ENCODE measurements at places on chromosomes 4 and X. TPM values are rescaled to one million over a fixed set of nuclear protein-coding genes. Genes with fewer than 3 reads are reported as not detected.

The AVPR2 gene
- not detected for total RNA-seq

DNA sequence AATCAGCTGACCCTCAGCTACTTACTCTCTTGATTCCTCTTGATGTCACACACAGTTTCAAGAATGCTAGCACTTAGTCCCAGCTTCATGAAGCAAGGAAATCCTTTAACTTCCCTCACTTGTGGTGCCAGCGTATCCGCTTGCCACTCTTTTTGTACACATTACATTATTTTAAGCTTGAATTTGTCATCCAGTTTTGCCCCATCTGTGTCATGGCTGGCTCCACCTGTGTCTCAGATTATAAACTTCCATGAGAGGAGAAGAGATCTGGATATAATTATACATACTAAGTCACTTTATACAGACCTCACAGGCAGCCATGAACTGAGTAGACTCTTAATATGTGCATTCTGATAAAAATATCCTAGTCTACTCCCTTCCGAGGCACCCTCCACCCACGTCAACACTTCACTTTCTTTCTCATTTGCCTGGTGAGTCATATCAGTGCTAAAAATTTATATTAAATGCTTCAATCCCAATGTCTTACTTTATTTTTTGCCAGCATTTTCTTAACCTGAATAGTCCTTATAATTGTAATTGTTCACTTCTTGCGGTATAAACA, 35.1 kb downstream of the GABRA2 start:
- H3K27me3 ChIP-seq, result no peaks in the 10 kb centered on the region
- H3K36me3 ChIP-seq, result no peaks in the 10 kb centered on the region
- H3K27ac ChIP-seq, result no peak overlapping the region
- no peak for DNase-seq

DNA sequence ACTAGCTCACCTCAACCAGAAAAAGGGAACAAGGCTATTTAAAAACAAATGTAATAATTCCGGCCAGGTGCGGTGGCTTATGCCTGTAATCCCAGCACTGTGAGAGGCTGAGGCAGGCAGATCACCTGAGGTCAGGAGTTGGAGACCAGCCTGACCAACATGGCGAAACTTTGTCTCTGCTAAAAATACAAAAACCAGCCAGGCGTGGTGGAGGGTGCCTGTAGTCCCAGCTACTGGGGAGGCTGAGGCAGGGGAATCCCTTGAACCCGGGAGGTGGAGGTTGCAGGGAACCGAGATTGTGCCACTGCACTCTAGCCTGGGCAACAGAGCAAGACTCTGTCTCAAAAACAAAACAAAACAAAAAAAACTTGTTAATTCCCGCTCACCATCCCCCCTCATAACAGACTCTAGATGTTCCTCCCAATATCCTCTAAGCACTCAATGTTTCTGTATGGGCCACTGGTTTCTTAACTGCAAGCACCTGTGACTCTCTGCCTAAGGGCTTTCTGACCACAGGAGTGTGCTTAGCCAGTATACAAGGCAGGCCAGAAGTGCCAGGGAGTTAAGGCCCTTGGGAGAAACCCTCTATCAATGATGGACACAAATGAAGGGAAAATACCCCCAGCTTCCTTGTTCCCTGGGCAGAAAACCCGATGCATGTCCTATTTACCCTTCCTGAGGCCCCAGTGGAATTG, 21.0 kb upstream of the THOC2 start:
- no peak for DNase-seq
- peaks cover 2% of the 10 kb centered on the region for H3K27me3 ChIP-seq

DNA sequence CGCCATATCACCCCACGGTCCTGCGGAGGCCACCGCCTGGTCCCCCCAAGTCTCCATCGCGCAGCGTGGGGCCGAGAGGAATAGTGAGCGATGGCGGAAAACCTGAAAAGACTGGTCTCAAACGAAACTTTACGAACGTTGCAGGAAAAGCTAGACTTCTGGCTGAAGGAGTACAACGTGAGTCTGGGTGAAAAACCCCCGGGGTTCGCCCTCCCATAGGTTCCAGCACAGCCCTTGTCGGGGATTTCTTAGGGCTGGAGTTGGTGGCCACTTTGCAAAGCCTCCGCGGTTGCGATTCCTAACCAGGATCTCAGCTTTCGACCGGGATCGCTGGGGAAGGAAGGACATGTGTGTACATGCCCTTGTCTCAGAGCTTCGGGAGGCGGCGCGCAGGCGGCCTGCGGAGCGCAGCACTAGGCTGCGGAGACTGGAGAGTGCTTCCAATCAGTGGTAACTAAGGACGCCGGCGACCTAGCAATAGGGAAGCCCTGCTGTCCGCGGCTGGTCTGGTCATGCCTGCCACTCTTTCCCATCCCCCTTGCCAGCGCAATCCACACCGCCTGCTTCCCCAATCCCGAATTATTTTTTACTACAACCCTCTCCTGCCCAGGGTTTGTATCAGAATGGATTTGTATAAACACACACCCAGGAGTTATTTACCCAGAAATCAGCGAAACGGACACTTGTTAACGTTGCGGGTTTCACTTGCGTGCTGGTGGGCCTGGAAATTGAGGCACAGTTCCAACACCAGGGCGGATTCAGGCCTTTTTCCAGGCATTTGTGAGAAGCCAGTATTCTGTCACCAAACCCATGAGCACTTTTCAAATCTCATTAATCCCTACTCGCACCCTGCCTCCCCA, 741 bp downstream of the SPATA18 start:
- H3K27ac ChIP-seq, result no peak overlapping the region
- peaks cover 55% of the 10 kb centered on the region for H3K27me3 ChIP-seq
- H3K4me1 ChIP-seq, result peaks cover 2% of the 10 kb centered on the region
- H3K4me3 ChIP-seq, result peak overlapping the region; percentile 57
- DNase-seq, result no peak

The TMEM255A gene
- total RNA-seq, result not detected

DNA sequence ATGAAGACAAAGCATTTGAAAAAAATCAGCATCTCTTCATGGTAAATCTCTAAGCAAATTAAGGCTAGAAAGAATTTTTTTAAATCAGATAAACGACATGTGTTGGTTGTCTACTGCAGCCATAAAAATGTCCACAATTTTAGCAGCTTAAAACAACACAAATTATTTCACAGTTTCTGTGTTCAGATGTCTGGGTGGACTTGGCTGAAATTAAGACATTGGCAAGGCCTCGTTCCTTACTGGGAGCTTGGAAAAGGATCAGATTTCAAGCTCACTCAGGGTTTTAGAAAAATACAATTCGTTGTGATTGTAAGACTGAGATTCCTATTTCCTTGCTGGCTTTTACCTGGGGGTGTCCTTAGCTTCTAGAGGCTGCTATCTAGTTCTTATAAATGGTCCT, 1470.6 kb downstream of the PCDH19 start:
- no peak overlapping the region for H3K27ac ChIP-seq
- DNase-seq, result no peak
- H3K4me3 ChIP-seq, result no peak overlapping the region
- H3K36me3 ChIP-seq, result no peaks in the 10 kb centered on the region
- H3K27me3 ChIP-seq, result no peaks in the 10 kb centered on the region

DNA sequence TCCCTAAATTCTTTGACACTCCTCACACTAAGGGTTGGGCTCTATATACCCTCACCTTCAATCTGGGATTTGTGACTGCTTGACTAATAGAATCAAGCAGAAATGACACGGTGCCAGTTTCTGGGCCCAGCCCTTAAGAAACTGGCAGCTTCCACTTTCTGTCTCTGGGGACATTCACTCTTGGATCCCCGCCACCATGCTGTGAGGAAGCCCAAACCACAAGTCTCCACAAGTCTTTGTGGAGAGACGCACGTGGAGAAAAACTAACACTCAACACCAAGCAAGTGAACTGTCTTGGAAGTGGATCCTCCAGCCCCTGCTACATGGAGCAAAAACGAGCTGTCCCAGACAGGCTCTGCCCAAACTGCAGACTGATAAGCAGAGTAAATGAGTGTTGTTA, 1.1 kb upstream of the EDNRA start:
- no peak for DNase-seq
- peaks cover 30% of the 10 kb centered on the region for H3K27me3 ChIP-seq
- H3K36me3 ChIP-seq, result no peaks in the 10 kb centered on the region
- no peaks in the 10 kb centered on the region for H3K4me1 ChIP-seq
- H3K4me3 ChIP-seq, result no peak overlapping the region

GRCh38 chrX:16671005-16671404, 21.0 kb downstream of the S100G start:
- H3K27me3 ChIP-seq, result no peaks in the 10 kb centered on the region
- H3K36me3 ChIP-seq, result no peaks in the 10 kb centered on the region
- no peak overlapping the region for H3K27ac ChIP-seq
- no peak for DNase-seq
